ENCODE measurements at places on chromosomes 3 and 15.

GRCh38 chr3:179322286-179323196 is at the start of gene ZNF639:
Gene ZNF639, plus strand, starts transcription at chr3:179323031. Its CDS starts 5,263 bp downstream, at chr3:179328294.
- peak; percentile 81 for DNase-seq

DNA sequence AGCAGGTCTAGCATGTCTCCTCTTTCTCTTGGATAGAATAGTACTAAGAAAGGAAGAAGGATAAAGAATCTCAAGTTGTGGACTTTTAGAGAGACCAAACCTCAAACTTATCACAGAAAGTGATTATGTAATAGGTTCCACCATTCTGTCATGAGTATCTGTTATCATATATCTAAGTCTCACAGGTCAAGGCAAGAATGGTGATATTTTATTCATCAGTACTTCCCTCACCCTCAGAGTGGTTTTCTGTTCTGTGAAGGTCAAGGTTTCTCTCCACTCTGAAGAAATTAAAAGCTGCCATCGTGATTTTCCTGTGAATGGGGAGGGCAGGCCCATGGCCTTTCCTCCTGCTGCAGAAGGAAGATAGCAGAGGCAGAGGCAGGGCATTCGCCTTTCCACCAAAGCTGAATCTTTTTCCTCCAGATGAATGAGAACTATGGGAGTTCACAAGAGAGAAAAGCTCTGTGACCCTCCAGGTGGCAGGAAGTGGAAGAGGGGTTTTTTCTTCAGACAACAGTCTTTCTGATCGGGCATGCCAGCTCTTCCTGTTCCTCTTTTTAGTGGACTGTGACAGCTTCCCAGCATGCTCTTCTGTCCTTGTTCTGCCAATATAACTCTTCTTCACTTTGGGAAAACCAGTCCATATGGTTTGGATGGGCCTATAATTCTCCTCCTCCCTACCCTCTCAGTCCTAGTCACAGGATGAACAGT is 37.1 kb upstream of the CCK start:
- DNase-seq, result no peak

GRCh38 chr3:120795017-120795648 is 52.6 kb downstream of the GTF2E1 start:
- peak; percentile 77 for DNase-seq

DNA sequence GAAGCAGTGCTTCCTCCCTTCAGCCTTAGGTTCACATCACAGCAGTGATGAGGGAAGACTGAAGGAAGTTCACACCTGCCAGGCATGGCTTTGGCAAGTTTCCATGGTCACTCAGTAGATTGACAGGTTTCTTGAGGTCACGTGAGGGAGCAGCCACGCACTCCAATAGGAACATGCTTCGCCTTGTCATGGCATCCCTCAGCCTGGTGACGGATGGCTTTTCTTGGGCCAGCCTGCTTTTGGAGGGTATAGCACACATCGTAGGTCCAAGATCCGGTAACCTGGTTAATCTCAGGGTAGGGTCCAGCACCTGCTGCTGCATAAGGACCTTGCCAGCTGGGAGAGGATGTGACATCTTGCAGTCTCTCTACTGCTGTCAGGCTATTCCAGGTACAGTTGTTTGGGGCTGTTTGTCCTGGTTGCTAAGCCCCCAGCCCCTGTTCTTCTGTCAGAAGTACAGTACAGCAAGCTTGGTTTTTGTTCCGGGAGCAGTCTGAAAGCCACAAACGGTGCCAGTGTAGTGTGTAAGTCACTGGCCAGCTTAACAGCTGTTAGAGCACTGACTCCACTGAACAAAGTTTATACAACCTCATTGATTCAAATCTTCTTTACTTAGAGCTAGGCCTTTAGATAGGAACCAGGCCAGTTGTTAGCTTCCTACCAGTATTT is 42.3 kb downstream of the PSMD6 start:
- DNase-seq, result no peak

GRCh38 chr3:50090984-50091383 is 2.3 kb downstream of the RBM5 start:
- DNase-seq, result no peak

DNA sequence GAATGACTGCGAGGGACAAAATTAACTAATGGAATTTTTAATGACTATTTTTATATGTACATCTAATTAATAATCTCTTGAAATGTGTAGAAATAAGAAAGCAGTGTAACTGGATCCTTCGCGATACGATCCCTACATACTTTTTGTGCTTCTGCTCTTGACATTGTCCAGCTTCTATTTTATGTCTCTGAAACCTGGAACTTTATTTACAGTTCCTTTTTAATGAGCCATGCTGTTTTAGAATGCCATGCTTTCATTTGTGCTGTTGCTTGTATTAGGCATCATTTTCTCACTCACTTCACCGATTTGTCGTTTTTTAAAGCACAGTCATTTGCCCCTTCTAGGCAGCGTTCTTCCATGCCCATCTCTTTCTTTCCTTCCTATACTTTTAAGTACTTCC is 301.3 kb downstream of the EDEM1 start:
- no peak for DNase-seq

DNA sequence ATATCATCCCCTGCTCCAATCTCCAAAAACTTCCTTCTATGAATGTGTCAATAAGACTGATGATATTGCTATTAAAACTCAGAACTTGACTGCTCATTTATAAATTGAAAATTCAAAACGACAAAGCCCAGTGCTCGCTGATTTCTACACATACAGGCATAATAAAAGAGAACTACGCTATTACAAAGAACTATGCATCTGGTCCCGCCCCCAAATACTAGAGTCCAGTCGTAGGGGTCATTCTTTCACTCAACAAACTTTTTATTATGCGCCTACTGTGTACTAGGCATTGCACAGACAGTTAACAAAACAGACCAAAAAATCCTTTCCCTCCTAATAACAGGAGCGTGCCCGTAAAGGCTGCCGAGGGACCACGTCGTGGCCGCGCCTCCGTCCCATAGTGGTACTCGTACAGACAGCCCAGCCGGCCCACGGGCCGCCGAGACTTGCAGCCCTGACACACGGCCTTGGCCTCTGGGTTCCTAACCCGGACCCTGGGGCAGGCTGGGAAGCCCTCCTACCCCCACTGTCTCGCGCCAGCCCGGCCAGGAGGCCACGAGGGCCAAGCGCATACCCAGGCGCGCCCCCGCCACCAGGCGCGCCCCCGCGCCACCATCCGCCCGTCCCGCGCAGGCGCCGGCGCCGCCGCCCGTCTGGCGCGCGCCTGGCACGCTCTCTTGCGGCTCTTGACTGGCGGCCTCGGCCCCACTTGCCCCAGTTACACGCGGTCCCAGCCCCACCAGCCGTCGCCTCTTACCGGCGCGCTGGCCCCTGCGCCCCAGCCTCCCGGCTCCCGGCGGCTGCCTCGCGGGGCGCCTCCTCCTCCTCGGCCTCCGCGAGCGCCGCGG is 757 bp downstream of the AVEN start:
- DNase-seq, result peak; percentile 73

GRCh38 chr3:125512135-125512920 is 7.7 kb downstream of the SNX4 start:
- DNase-seq, result peak; percentile 13

- DNase-seq, result no peak
These were observed 4.7 kb downstream of the SEMA3G start for GRCh38 chr3:52440249-52440551.

DNA sequence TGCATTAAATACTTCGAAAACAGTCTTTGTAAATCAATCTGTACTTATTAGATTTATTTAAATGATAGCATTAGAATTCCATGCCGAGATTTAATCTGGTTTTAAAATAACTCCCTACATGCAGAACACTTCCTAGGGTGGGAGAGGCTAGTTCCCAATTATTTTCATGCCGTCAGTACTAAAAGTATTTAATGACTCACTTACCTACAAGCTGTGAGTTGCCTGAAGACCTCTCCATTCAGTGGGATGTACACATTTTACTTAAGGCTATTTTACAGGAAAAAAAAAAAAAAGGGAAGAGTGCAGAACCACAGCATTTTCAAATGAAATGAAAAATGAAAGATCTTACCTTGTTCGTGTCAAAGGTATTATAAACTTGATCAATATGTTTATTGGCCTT is 469 bp downstream of the GUCA1C start:
- no peak for DNase-seq

- DNase-seq, result no peak
These were observed 30.5 kb upstream of the GNB5 start for GRCh38 chr15:52221730-52222129.

DNA sequence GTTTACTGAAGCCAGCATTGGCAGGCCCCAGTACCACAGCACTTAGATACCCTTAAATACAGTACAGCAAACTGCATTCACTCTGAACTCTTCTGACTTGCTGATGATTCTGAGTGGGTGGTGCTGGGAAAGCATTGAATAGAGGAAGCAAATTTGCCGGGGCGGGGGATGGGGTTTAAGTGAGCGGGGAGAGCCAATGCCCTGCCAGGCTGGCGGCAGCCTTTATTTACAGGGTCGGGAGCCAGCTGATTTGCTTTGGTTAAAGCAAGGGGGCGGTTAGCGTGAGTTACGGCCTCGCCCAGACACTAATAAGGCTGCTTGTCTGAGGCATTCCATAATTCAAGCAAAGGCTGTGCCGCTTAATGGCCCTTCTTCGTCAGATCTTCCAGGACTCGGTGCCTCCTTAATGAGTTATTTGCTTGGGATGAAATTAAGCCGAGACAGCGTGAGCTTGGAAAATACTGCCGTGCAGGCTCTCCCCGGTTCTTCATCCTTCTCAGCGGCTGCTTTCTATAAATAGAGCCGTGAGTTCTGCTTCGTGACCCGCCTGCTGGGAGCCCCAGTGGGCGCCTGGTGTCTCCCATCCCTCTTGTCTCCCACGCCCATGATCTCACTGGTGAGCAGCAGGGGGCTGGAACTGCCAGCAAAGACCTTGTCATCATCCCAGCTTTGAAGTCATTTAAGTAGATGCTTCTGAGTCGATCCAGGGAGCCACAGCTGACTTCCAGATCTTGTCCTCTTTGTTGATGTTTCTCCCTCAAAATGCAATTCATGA is 25.8 kb downstream of the SPSB4 start:
- no peak for DNase-seq

DNA sequence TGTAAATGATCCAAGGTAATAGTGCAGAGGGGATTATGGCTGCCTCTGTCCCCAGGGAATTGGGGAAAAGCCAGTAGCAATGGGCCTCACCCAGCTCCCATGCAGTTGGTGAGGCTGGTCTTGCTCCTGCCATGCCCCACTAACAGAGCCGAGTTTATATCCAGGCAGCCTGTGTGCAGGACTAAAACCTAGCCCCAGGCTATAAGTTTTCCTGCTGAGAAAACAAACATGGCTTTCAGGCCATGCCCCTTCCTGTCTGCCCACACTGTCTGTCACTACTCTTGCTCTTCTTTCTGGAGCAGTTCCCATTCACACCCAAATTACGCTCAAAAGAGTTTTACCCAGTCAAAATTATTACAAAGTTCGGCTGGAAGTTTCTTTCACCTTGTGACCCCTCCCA is 73.5 kb upstream of the SPATA16 start:
- no peak for DNase-seq

DNA sequence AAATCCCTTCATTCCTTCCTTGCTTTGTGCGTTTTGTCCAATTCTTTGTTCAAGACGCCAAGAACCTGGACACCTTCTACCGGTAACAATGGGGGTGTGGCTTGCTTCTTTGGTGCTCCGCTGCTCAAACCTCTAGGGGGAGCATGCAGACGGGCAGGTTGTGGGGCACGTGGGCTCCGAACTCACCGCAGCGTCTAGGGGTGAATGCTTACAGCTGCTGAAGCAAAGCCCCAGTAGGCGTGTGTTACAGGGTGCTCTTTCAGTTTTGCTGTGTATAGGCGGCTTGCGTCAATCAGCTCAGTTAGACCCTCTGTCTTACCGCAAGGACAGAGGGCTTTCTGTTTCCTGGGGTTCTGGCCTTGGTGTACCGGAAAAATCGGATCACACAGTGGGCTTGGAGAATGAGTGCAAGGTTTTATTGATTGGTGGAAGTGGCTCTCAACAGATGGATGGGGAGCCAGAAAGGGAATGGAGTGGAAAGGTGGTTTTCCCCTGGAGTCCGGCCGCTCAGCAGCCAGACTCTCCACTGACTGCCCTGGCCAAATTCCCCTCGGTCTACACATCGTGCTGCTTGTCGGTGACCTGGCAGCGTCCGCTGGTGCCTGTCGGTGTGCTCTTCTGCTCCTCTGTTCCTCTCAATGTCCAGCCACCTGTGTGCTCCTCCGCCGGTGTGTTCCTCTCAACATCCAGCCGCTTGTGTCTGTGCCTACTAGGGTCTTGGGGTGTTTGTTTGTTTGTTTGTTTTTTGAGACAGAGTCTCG is 1.2 kb upstream of the LRRC34 start:
- DNase-seq, result peak; percentile 57

DNA sequence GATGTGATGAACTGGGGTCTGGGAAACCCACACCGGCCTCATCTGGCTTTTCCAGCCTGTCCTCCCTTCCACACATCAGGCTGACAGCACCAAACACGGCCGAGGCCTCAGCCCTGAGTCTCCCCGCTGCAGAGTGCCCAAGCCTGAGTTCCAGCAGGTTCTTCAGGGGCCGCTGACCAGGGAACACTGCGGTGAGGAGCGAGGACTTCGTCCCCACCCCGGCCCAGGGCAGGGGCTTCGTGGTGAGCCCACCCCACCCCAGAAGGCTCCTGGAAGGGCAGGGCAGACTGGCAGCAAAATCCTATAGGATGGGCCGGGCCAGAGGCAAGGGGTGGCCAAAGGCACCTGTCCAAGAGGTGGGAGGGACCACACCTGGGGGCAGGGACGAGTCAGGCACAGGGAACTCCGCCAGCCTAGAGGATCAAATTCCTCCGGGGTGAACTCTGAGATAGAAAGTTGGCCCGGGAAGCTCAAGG is at the start of gene SLC51A:
TSS of gene SLC51A (plus strand) at position 446 of the 476 bp plus-strand sequence. CDS start 179 bp downstream, outside the sequence.
- DNase-seq, result no peak

- DNase-seq, result no peak
These were observed 1501.6 kb downstream of the OTOL1 start for GRCh38 chr3:162998205-162998604.

Measured in stimulated activated CD4-positive, alpha-beta T cell treated with anti-CD3 and anti-CD28 coated beads, Interleukin-4, amount 100 ng/mL, for 4 hours (primary cell).